ENCODE measurements at places on chromosomes 11 and 22.

GRCh38 chr22:26753125-26753862 is 95.9 kb downstream of the MIAT start:
- DNase-seq, result no peak

- DNase-seq, result no peak
Observed at GRCh38 chr22:45966320-45966894, 10.6 kb downstream of the WNT7B start.

DNA sequence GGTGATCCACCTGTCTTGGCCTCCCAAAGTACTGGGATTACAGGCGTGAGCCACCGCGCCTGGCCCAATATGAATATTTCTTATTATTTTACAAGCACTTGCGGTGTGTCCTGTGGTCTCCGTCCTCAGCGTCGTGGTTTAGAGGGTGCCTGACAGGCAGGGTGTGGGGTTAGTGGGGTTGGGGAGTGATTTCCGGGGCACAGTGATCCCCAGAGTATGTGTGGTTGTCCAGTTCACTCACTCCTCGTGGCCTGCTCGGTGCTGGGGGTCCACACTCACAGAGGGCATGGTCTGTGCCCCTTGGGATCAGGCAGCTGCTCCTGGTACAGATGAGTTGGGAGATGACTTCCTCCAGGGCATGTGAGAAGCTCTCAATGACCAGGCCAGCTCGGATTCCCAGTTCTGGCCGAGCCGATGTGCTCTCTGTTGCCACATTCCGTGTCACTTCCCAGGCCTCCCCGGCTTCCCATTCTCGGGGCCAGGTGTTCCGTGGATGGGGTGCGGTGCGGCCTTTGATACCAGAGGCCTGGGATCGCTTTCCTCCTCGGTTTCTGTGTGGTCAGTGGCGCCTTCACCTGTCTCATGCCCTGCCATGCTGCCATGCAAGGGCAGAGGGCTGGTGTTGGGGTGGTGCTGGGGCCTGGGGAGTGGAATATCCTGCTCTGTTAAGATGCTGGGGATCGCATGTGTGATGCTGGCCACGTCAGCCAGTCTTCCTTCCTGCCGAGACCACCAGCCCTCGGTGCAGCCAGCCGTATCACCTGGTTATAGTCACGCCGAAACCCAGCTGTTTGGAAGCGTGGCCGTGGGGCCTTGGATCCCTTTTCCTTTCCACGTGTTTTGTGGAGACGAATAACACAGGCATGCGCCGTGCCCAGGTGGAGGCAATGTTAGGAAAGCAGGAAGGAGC is 39.6 kb downstream of the PARVB start:
- no peak for DNase-seq

DNA sequence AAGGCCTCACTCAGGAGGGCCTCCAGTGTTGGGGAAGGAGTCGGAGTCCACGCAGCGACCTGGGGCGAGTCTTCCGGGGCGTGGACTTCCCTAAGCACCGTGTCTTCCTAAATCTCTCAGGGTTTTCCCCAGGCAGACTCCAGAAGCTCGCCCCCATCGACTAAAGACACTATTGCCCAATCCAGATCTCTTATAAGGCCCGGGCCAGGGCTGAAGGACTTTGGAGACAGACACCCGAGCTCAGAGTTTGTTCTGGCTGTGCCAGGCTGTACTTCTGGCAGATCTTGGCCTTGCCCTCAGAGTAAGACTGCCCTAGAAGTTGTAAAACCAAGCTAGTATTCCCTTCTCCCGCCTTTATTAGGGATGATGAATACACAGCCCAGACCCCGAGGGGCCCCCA is 191.4 kb downstream of the BUD13 start:
- no peak for DNase-seq

GRCh38 chr11:106327134-106327533 is 249.7 kb downstream of the AASDHPPT start:
- DNase-seq, result no peak

- DNase-seq, result no peak
Observed at GRCh38 chr11:44967930-44968496, 17.3 kb upstream of the TP53I11 start.

GRCh38 chr22:39935612-39936011 is 24.6 kb upstream of the TMA7B start:
- no peak for DNase-seq

- DNase-seq, result no peak
Observed at GRCh38 chr11:69375316-69376154, 81.6 kb downstream of the MYEOV start.

- DNase-seq, result no peak
Observed at GRCh38 chr11:111361874-111362273, 17.2 kb downstream of the POU2AF1 start.

DNA sequence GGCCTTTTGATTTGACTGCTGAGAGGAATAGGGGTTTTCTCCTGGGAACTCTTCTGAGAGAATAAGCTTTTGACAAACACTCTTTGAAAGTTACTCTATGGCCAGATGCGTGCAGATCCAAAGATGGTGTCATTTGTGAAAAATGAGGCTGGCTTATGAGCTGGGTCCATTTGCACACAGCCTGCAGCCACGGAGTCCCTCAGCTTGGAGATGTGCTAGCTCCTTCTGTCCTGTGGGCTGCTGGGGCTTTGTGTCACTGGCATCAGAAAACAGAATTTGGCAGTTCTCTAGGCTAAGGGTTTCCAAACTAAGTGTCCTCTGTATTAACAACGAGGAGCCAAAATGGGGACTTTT is 702.4 kb downstream of the NTM start:
- DNase-seq, result peak; percentile 45

GRCh38 chr11:59199546-59200422 is 12.9 kb downstream of the MPEG1 start:
- DNase-seq, result no peak

GRCh38 chr22:16834971-16835370 is 9.8 kb upstream of the XKR3 start:
- no peak for DNase-seq

DNA sequence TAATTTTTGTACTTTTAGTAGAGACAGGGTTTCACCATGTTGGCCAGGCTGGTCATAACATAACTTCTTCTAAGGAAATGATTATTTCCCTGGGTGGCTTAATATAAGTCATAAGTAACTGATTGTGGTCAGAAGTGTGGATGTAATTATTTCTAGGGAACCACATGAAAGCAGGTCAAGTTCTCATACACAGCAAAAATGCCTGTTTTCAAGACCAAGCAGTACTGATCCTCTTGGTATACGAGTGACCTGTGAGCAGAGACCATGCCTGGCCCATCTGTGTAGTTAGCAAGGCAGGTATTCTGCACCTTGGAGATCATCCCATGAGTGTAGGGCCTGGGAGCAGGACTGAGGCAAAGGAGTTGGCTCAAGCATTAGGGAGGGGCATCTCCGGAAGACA is 32.5 kb upstream of the NUCB2 start:
- no peak for DNase-seq

GRCh38 chr11:47400768-47401279 is 7.6 kb upstream of the SLC39A13 start:
- DNase-seq, result no peak

- no peak for DNase-seq
Observed at GRCh38 chr22:21726650-21727049, 8.9 kb downstream of the YPEL1 start.

GRCh38 chr11:94511932-94512781 is at the start of gene C11orf97:
C11orf97 (plus strand) TSS chr11:94512461; CDS start chr11:94512529, 68 bp downstream.
- DNase-seq, result peak; percentile 60

DNA sequence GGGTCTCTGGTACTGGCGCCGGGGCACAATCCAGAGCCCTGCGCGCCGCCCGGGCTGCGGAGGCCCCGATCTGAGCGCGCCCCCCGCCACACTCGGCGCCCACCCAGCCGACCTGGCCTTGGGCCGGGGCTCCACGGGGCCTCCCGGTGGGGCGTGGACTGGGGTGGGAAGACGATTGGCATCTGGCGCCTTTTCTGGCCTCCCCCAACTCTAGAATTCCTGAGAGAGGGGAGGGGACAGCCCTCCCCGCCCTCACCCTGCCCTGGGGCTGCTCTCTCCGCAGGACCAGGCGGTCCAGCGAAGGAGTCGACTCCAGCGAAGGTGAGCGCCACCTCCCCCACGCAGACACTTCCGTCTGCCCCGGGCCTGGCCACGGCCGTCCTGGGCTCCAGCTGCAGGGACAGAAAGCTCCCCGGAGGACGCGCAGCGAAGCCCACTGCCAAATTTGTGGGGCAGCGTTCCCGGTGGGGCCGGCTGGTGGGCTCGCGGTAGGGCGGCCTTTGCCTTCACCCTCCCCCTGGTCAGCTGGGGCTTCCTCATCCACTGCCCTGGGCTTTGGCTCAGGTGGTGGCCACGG is 593 bp downstream of the SSH3 start:
- peak; percentile 33 for DNase-seq

DNA sequence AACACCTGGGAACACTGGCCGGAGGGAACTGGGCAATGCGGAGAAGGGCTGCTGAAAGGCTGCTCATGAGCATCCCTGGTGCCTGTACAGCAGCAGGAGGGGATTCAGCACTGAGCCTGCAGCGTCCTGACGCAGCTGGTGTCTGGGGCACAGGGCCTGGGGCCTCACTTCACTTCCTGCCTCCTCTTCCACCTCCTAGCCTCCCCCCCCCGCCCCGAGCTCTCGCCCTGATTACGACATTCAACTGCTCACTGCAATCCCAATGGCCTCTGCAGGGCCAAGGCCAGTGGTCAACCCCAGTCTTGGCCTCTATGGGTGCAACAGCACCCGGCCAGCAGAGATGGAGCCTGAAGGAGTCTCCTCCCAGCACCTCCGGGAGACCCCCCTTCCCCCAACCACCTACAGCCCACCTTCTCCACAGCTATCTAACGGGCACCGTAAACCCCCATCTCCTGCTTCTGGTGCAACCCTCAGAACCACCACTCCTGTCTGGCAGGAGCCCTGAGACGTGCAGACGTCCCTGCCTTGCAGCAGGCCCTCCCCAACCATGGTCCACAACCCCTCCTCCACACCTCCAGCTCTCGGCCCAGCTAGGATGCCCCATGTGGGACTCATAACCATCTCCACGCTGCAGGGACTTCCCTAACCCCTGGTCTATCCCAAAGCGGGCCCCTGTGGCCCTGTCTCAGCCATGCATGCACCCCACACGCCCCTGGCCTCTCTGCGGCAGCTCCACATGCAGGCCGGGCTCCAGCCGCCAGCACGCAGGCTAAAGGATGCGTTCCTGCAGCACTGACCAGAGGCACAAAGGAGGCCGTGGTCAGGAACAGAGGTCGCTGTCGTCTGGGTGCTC is 38.2 kb downstream of the BRD1 start:
- DNase-seq, result peak; percentile 27

DNA sequence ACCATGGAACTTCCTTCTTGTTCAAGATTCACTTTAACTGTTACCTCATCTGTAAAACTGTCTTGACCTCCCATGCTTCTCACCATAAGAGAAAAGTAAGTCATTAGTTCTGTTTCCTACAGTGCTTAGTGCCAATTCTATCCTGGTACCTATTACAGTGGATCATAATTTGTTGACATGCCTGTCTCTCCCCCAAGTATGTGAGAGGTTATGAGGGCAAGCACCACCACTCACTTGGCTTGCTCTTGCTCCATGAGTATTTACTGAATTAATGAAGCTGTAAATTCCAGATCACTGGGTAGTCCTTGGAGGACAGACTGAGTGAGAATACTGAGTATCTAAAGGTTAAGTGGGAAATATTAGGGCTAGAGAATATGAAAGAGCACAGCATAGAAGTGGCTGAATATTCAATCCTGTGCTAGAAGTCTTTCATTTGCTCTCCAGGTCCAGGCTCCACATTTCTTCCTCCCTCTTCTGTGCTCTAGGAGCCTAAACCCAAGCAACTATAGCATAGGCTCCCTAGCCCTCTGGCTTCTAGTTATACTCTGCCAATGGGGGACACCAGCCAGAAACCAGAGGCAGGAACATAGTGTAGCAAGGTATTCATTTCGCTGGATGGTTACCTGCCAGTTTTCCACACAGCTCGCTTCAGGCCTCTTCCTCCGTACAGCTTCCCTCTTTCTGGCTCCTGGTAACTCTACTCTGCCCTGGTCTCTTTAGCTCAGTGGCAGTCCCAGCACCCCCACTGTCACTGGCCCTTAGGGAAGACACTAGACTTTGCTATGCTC is 118.2 kb upstream of the SLC5A12 start:
- DNase-seq, result no peak

DNA sequence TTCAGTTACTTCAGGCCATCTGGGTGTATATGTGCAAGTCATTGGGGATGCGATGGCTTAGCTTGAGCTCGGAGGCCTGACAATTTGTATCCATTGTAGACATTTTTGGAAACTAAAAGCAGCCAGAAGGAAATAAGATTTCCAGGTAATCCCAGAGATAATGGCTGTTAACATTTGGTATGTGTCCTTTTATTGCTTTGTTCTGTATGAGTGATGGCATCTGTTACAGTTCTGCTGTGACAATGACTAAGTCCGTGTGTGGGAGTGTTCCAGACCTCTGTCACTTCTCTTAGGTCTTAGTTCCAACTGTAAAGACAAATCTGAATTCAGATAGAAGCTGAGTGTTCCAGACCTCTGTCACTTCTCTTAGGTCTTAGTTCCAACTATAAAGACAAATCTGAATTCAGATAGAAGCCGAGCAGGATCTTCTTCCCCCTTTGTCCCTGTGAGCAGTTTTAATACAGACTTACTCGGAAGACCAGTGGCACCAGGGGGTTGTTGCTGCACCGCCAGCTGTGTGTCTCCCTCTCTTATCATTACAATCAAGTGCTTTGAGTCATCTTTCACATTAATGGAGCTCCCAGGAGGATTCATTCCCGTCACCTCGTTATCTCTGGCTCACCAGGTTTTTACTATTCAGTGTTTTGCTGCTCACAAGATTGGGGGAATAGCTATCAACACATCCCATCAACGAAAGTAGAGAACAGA is 190.9 kb upstream of the SORL1-AS1 start:
- no peak for DNase-seq
